ENCODE measurements at places on chromosomes 7 and 10. TPM values are rescaled to one million over a fixed set of nuclear protein-coding genes. Genes with fewer than 3 reads are reported as not detected.
A peak's percentile ranks its signal among the peaks of the same experiment; 100 is the strongest.

The PMS2 gene
- 12.5 TPM for total RNA-seq

The DDC gene
- not detected for total RNA-seq

- DNase-seq = no peak
Measured at GRCh38 chr7:75667938-75668337, 70.8 kb downstream of the HIP1 start.

DNA sequence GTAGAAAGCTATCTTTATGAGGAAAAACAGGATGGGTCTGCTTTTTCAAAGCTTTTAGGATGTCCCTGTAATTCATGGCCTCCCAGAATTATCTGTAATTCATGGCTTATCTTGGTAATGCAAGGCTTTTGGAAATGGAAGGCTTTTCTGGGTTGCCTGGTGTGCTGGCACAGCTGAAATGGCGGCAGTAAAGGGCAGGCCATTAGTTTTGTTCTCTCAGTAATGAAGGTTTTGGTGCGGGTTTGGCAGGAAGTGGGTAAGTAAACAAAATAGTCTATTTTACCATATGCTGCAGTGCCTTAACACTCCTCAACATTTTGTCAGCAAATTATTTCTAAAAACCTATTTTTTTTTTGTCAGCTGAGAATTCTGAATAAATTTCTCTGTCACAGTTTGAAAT is 69.3 kb downstream of the LRGUK start:
- DNase-seq = no peak

DNA sequence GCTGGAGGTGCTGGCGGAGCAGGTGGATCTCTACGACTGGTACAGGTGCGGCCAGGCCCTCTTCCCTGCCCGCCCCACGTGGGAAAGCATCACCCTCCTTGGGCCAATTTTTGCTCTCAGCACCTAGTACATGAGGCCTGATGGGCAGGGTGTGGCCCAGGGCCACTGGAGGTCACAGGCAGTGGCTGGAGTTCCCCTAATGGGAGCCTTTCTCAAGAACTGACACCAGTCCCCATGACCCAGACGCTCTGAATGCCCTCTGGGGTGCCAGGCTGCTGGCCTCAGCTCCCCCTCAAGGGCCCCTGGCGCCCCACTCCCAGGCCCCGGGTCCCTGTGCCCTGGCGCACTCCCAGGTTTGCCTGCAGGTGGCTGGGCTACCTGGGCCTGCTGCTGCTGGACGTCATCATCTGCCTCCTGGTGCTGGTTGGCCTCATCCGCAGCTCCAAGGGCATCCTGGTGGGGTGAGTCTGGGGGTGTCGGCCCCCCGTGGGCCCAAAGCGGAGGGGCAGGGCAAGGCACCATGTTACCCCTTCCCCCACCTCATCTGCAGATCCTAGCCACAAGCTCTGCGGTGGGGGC is 15.9 kb downstream of the TTYH3 start:
- no peak for DNase-seq

GRCh38 chr10:121708728-121709674 is 110.8 kb upstream of the FGFR2 start:
- DNase-seq = no peak

- DNase-seq = no peak
Measured at GRCh38 chr10:62635127-62635526, 169.4 kb upstream of the ADO start.

DNA sequence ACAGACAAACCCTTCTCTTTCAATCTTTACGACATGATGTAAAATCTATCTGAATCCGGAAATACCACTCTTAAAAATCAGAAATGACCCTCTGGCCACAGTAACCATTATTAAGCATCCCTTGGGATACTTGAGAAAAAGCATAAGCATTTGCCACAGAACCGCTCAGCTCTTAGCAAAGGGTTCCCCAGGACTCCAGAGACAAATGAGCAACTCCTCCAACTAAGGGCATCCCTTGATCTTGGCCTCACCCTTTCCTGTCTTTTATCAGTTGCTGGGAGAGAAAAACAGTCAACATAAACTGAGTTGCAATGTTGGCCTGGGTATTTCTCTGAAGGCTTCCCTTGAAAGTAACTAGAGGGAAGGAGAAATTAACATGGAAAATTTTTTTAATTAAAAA is 3.5 kb downstream of the PDLIM1 start:
- DNase-seq = no peak

The SH3PXD2A gene
- 75.5 TPM for total RNA-seq

The PHKG1 gene
- 0.32 TPM for total RNA-seq

The GLUD1 gene
- 130 TPM for total RNA-seq

The GIMAP6 gene
- total RNA-seq = not detected

DNA sequence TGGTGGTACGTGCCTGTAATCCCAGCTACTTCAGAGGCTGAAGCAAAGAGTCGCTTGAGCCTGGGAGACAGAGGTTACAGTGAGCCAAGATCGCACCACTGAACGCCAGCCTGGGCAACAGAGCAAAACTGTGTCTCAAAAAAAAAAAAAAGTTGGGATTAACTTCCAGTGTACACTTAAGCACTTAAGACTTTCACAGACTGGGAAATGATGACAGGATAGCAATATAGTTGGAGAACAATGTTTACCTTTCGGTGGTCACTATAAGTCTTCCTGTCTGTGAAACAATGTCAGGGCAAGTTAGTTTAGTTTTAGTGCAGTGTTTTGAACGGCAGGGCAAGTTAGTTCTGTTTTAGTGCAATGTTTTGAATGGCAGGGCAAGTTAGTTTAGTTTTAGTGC is 130.2 kb downstream of the TPST1 start:
- DNase-seq = no peak

DNA sequence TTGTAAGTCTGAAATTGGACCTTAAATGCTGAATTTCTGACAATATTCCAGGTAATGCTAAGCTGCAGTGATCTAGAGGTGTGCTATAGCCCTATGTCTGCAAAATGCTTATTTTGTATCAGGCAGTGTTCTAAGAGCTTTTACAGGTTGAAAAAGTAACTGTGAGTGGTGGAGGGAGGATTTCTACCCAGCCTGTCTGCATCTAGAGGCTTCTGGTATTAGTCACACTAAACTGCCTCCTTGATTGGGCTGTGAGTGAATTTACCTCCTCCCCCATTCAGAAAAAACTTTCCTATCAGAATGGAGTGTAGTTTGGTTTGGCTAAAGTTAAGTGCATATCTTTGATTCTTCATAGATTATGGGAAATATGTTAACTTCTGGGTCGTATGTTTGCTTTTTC is 56.8 kb downstream of the BBS9 start:
- DNase-seq = peak; percentile 62

All from HFFc6 (cell line).